Large intestine (tissue), 12 donors: ENCODE measurements at places on chromosomes 11 and 22. TPM values are rescaled to one million over a fixed set of nuclear protein-coding genes. Genes with fewer than 3 reads are reported as not detected.

The PRODH gene
- 197 TPM for polyA plus RNA-seq

- no peak for DNase-seq
- H3K27me3 ChIP-seq = no peaks in the 10 kb centered on the region
These were observed 1.6 kb upstream of the LZTR1 start for GRCh38 chr22:20980523-20980922.

- peaks cover 4% of the 10 kb centered on the region for H3K4me1 ChIP-seq
- peaks cover 20% of the 10 kb centered on the region for H3K36me3 ChIP-seq
- no peak overlapping the region for H3K4me3 ChIP-seq
- no peak overlapping the region for H3K27ac ChIP-seq
These were observed 19.4 kb downstream of the SNU13 start for GRCh38 chr22:41668971-41669911.

The NPTXR gene
- 9.8 TPM for polyA plus RNA-seq

GRCh38 chr11:6824136-6824823 lies 21.2 kb upstream of the OR10A5 start:
- no peak overlapping the region for H3K4me3 ChIP-seq
- no peak for DNase-seq
- no peaks in the 10 kb centered on the region for H3K4me1 ChIP-seq
- no peaks in the 10 kb centered on the region for H3K36me3 ChIP-seq

DNA sequence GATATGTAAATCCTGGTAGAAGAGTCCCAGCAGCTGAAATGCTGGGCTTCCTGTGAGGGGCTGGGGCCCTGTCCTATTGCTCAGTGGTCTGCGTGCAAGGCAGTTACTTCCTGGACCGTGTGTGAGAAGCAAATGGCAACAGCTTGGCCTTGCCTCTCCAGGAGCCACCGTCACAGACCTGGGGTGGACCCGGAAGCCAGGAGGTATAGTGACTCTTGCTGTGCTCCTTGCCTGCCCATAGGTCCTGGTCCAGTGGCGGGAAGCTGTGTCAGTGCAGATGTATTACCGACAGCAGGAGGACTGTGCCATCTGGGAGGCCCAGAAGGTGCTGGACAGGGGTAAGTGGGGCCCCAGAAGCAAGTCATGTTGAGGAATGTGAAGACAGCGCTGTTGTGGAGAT lies 54.3 kb downstream of the PISD start:
- peaks cover 26% of the 10 kb centered on the region for H3K4me1 ChIP-seq
- H3K36me3 ChIP-seq = peaks cover 58% of the 10 kb centered on the region
- no peak overlapping the region for H3K27ac ChIP-seq

- H3K27me3 ChIP-seq = peaks cover 86% of the 10 kb centered on the region
- no peak for DNase-seq
- peaks cover 5% of the 10 kb centered on the region for H3K4me1 ChIP-seq
- H3K36me3 ChIP-seq = no peaks in the 10 kb centered on the region
These were observed 5.0 kb upstream of the ANO1 start for GRCh38 chr11:70072861-70073755.
